ENCODE measurements at places on chromosomes 5 and 9.

GRCh38 chr9:98185021-98185567, 7.3 kb downstream of the CORO2A start:
- no peak for DNase-seq

- no peak for DNase-seq
These were observed 52.0 kb downstream of the PTTG1 start for GRCh38 chr5:160473681-160474080.

- DNase-seq = no peak
These were observed 66.1 kb downstream of the OSMR start for GRCh38 chr5:38911933-38912332.

GRCh38 chr5:144522698-144523097, 352.0 kb downstream of the KCTD16 start:
- no peak for DNase-seq

DNA sequence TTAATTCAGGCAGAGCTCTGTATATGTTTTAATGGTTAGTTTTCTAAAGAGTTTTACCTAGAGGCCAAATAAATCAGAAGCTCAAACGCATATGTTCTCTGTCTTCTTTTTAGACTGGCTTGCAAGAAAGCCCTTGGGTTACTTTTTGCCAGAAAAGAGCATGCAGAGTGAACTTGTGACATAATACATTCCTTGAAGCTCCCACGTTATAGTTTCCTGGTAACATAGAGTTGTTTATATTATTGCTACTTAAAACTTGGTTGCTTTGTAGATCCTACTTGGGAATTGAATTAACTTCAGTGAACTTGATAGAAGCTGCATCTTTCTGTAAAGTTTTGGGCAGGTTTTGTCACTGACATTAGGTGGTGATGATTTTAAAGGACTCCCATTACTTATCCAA, 102.9 kb downstream of the C9orf152 start:
- DNase-seq = no peak

- no peak for DNase-seq
These were observed 295.2 kb downstream of the ARHGAP26 start for GRCh38 chr5:143065185-143065965.

Data from caudate nucleus (tissue), 63 donors.